Osteocyte (in vitro differentiated cells): ENCODE measurements at places on chromosomes 1 and 21. TPM values are rescaled to one million over a fixed set of nuclear protein-coding genes. Genes with fewer than 3 reads are reported as not detected.

GRCh38 chr1:177448652-177449357 is 278.0 kb downstream of the BRINP2 start:
- DNase-seq: no peak

The LCE3E gene
- total RNA-seq: not detected in 2 replicates

The DCDC2B gene
- total RNA-seq: not detected in 2 replicates

- no peak for DNase-seq
These were observed 152.9 kb downstream of the NPHP4 start for GRCh38 chr1:5839161-5839880.

- peak; percentile 66 for DNase-seq
These were observed 19.6 kb upstream of the C2CD2 start for GRCh38 chr21:41973427-41973831.

The TMPRSS3 gene
- total RNA-seq: not detected in 2 replicates

The DNASE2B gene
- not detected in 2 replicates for total RNA-seq

DNA sequence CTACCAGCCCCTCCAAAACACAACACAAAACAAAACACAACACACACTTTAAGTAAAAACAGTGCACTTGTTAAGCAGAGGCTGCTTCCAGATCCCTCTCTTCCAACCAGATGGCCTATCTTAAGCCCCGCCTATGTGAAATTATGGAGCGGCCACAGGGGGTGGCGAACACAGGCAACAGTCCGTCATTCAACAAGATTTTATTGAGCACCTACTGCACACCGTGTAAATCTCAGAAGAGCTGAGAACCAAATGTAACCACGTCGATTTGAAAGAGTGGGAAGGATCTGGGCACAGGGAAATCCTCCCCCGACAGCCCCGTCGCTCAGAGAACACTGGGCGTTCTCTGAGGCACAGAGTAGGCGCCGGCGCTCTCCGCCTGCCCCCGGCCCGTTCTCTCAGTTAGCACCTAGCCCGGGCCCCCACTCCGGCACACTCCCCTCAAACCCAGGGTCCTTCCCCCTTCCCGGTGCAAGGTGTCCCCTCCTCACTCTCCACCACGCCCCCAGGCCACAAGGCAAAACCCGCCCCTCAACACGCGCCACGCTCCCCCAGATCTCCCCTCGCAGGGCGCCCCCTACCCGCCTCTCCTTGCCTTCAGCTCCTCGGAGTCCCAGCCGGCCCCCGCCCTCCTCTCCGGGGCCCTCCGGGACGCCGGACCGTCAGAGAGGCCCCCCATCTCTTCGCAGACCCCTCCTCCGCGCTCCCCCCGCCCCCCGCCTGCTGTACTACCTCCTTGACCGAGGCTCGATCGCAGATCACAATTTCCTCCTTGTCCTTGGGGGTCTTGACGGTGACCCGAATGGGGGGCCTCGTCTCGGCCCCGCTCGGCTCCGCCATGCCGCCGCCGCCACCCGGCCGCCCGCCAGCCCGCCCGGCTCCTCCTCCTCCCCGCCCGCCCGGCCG is 483 bp downstream of the UBQLN4 start:
- peak; percentile 90 for DNase-seq

The NKAIN1 gene
- 1.9 and 2.2 TPM in 2 replicates for total RNA-seq

The RASAL2 gene
- 34.2 and 35.4 TPM in 2 replicates for total RNA-seq

DNA sequence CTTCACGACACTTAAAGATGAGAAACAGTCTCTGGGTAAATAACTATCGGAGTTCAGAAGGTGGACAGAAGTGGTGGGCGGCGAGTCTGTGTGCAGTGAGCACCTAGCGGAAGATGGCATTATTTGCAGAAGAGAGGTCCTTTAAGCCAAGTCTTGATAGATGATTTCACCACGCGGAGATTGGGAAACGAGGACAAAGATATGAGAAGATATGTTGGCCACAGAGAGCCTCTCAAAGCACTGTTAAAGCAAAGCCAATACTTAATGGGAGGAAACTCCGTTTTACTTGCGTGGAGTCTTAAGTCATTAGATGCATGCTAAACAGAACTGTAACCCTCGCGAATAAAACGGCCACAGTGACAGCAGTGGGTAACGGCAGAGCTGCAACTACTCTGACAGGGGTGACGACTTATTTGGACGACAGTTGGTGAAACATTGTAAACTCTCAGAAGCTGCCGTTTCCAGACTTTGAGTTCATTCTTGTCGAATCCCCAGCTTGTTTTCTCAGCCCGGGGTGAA is 577 bp upstream of the CEP350 start:
- DNase-seq: no peak

- DNase-seq: no peak
These were observed 78.4 kb upstream of the SLC45A1 start for GRCh38 chr1:8239306-8240023.

The KRTAP12-2 gene
- total RNA-seq: not detected in 2 replicates

- no peak for DNase-seq
These were observed 32.3 kb upstream of the CRP start for GRCh38 chr1:159746666-159747065.
